Astrocyte (in vitro differentiated cells and primary cell): ENCODE measurements at places on chromosomes 5 and 9. TPM values are rescaled to one million over a fixed set of nuclear protein-coding genes. Genes with fewer than 3 reads are reported as not detected.
A peak's percentile ranks its signal among the peaks of the same experiment; 100 is the strongest.

FGD3 gene
- 0.09 TPM in 1 of 2 replicates, not detected in the other for total RNA-seq

DENND1A gene
- 12.7 and 13.1 TPM in 2 replicates for total RNA-seq

IL3 gene
- total RNA-seq = not detected in 2 replicates

IFNA21 gene
- not detected in 2 replicates for total RNA-seq

PCDHGA11 gene
- 5.3 and 5.8 TPM in 2 replicates for total RNA-seq

SREK1IP1 gene
- 26.2 and 27.3 TPM in 2 replicates for total RNA-seq

DAB2 gene
- 76.8 and 84.5 TPM in 2 replicates for total RNA-seq

GRCh38 chr9:88477300-88477751 is 57.7 kb upstream of the NXNL2 start:
- H3K4me3 ChIP-seq = peak overlapping the region; percentile 4
- H3K4me1 ChIP-seq = peaks cover 37% of the 10 kb centered on the region
- no peaks in the 10 kb centered on the region for H3K27me3 ChIP-seq
- peak overlapping the region; percentile 94 for H3K27ac ChIP-seq
- H3K36me3 ChIP-seq = no peaks in the 10 kb centered on the region

DNA sequence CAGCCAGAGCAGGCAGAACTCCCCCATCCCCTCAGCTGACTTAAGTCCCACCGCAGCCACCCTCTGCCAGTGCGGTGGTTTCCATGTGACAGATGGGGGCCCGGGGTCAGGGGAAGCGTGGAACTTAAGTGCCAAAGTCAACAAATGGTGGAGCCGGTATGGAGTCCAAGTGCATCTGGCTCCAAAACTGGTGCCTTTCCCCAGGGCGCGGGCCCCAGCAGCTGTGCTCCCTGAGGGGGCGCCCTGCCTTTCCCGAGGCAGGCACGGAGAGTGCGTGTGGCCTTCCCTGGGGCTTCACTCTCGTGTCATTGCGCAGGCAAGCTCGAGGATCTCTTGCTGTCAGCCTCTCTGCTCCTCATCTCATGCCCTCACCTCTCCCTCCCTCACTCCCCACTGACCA is 33.8 kb downstream of the SLC46A2 start:
- DNase-seq = no peak
- no peaks in the 10 kb centered on the region for H3K36me3 ChIP-seq
- no peaks in the 10 kb centered on the region for H3K27me3 ChIP-seq

GRCh38 chr5:60842871-60843385 is 1.1 kb downstream of the ELOVL7 start:
- no peak for DNase-seq
- no peak overlapping the region for H3K27ac ChIP-seq
- H3K4me3 ChIP-seq = peak overlapping the region; percentile 61
- peaks cover 10% of the 10 kb centered on the region for H3K4me1 ChIP-seq
- no peaks in the 10 kb centered on the region for H3K36me3 ChIP-seq
- peaks cover 35% of the 10 kb centered on the region for H3K27me3 ChIP-seq

DNA sequence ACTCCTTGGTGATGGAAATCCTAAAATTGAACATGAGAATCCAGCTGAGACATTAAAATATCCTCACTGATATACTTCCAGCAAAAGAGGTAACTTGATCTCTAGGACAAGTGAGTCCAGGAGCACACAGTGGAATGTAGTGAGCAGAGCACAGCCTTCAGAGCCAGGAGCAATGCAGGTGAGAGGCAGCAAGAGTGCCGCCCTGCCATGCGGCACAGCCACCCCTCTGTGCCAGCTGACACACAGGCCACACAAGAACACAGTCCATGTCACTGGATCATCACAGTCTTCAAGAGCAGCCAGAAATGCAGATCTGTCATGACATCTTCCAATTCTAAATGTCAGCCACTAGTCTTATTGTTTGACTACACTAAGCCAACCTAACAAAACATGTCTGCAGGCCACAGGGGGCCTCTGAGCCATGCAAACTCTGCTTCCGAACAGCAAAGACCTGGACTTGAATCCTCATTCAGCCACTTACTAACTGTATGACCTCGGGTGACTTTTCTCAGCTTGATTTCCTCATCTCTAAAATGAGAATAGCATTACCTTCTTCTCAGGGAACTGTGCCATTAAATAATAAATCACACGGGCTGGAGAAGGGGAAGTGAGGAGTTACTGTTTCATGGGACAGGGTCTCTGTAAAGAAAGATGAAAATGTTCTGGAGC is 47.0 kb downstream of the CCDC125 start:
- peaks cover 10% of the 10 kb centered on the region for H3K36me3 ChIP-seq
- H3K4me3 ChIP-seq = no peak overlapping the region
- no peaks in the 10 kb centered on the region for H3K4me1 ChIP-seq
- no peak for DNase-seq

- H3K4me1 ChIP-seq = no peaks in the 10 kb centered on the region
- H3K27me3 ChIP-seq = no peaks in the 10 kb centered on the region
- DNase-seq = no peak
- no peaks in the 10 kb centered on the region for H3K36me3 ChIP-seq
- H3K4me3 ChIP-seq = no peak overlapping the region
Measured at GRCh38 chr5:172086194-172086975, 79.9 kb upstream of the FBXW11 start.

DNA sequence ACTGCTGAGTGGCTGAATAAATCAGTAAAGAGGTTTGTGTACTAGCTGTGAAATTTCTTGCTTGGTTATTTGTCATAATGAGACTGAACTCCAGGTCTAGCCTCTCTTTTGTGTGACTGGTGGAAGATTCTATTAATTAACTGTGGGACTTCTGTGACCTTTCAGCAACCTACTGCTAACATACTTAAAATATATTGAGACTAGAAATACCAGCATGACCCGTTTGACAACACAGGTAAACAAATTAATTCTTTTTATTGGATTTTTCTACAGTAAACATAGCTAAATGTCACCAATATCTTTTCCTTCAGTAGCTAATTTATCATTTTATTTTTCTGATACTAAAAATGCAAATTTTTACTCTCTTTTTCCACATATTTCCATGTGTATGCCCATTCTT is 390.4 kb upstream of the KCNN2 start:
- DNase-seq = no peak
- H3K4me1 ChIP-seq = no peaks in the 10 kb centered on the region
- H3K36me3 ChIP-seq = no peaks in the 10 kb centered on the region
- no peaks in the 10 kb centered on the region for H3K27me3 ChIP-seq

- DNase-seq = peak; percentile 43
- H3K4me1 ChIP-seq = peaks cover 16% of the 10 kb centered on the region
- no peak overlapping the region for H3K4me3 ChIP-seq
- peak overlapping the region; percentile 69 for H3K27ac ChIP-seq
- H3K36me3 ChIP-seq = no peaks in the 10 kb centered on the region
- no peaks in the 10 kb centered on the region for H3K27me3 ChIP-seq
Measured at GRCh38 chr9:119005162-119005561, 364.1 kb downstream of the BRINP1 start.

DNA sequence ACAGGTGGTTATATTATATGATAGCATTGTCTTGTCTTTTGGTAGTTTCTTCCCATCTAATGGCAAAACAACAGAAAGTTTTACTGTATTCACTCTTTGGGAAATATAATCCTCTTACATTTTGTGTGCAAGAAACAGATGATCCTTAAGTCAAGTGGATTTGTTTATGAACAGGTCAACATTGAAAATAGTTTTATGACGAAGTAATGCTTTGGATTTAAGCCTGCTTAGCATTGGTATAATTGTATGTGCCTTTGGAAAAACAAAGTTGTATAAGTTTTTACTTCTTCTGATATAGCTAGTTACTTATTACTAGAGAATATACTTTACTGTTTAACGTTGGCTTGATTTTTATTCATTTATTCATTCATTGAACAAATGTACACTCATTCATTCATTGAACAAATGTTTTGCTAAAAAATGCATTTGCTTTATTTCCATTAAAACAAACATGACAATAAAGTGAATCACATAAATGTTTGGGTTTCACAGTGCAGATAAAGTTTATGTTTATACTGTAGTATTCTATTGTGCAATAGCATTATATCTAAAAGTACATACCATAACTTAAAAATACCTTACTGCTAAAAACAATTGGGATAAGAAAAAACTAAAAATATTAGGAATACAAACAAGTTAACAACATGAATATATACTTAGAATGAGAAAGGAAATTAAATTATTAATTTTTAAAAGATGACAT is 12.3 kb downstream of the SGCD start:
- H3K4me3 ChIP-seq = no peak overlapping the region
- no peak for DNase-seq
- no peaks in the 10 kb centered on the region for H3K27me3 ChIP-seq
- H3K27ac ChIP-seq = no peak overlapping the region

GRCh38 chr9:69759021-69759420 is 790 bp downstream of the PTAR1 start:
- H3K4me3 ChIP-seq = peak overlapping the region; percentile 79
- peaks cover 15% of the 10 kb centered on the region for H3K4me1 ChIP-seq
- no peaks in the 10 kb centered on the region for H3K27me3 ChIP-seq
- peak; percentile 12 for DNase-seq
- H3K36me3 ChIP-seq = no peaks in the 10 kb centered on the region
- H3K27ac ChIP-seq = peak overlapping the region; percentile 89

DNA sequence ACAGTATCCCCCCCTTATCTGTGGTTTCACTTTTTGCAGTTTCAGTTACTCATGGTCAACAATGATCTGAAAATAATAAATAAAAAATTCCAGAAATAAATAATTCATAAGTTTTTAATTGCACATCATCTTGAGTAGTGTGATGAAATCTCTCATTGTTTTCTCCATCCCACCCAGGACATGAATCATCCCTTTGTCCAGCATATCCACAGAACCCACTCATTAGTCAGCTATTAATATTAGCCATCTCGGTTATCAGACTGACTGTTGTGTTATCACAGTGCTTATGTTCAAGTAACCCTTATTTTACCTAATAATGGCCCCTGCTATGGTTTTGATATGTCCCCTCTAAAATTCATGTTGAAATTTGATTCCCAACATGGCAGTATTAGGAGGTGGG is 40.7 kb downstream of the FAM114A2 start:
- H3K4me3 ChIP-seq = no peak overlapping the region
- no peaks in the 10 kb centered on the region for H3K4me1 ChIP-seq
- no peak for DNase-seq
- no peaks in the 10 kb centered on the region for H3K27me3 ChIP-seq
- H3K36me3 ChIP-seq = peaks cover 4% of the 10 kb centered on the region
- H3K27ac ChIP-seq = no peak overlapping the region

DNA sequence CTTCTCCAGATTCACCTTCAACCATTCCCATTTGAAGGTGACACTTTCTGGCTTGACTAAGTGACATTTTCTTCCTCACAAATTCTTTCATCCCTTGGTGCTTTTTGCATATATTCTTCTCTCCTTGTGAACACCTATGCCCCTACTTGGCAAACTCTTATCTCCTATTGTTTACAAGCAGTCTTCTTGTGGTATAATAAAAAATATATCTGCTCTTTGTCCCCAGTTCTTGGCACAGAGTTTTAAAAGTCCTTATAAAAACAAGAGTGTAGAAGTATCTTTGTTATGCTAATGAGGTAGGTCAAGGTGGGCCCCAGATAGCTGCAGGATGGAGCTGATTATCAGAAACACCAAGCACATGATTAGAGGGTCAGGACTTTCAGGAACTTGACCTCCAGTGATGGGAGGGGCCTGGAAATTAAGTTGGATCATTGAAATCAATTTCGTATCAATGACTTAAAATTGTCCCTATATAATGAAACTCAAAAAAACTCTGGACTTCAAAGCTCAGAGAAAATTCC is 38.0 kb downstream of the TMEM161B start:
- no peak overlapping the region for H3K4me3 ChIP-seq
- H3K27ac ChIP-seq = no peak overlapping the region
- H3K36me3 ChIP-seq = peaks cover 3% of the 10 kb centered on the region
- DNase-seq = no peak
- H3K4me1 ChIP-seq = no peaks in the 10 kb centered on the region

DNA sequence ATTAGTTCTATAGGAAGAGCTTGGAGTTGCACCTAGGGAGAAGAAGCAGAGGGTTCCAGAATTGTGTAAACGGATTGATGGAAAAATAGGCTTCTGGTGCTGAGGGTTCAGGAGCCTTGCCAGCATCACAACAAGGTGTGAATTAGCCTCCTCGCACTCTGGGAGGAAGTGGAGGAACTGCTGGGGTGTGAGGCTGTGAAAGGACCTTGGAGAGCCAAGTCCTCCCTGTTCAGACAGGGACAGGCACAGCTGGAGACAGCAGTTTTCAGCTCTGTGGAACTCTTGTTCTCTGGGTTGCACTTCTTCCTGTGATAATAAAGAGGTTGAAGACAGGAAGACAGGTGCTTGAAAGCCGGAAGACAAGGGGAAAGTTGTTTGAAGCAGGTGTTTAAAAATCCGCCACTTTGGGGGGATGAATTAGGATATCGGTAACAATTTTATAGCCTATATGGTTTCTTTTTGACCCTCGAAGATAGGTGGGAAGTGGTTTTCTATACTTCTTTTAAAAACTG is 22.6 kb downstream of the DAPK1 start:
- H3K27me3 ChIP-seq = no peaks in the 10 kb centered on the region
- H3K4me1 ChIP-seq = no peaks in the 10 kb centered on the region
- no peaks in the 10 kb centered on the region for H3K36me3 ChIP-seq
- no peak overlapping the region for H3K27ac ChIP-seq
- no peak for DNase-seq
- H3K4me3 ChIP-seq = no peak overlapping the region

GRCh38 chr9:21331676-21332402 is 3.4 kb downstream of the KLHL9 start:
- no peak for DNase-seq
- H3K27ac ChIP-seq = no peak overlapping the region
- H3K4me1 ChIP-seq = peaks cover 17% of the 10 kb centered on the region
- peaks cover 5% of the 10 kb centered on the region for H3K36me3 ChIP-seq
- H3K4me3 ChIP-seq = peak overlapping the region; percentile 27

DNA sequence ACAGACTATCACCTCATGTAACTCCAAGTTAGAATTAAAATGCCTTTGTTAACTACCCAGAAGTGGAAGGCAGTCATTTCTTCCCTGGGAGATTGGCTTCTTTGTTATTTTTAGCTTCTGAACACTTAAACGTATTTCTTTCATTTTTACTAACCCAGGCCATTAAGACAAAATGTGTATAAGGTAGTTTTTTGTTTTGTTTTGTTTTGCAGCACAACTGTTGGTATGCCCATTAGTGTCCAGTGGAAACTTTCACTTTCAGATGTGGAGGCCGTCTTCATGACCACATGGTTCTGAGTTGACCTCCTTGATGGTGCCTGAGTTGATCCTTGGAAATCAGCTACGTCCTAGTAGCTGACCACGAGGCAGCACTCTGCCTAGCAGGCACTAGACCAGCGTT is 264.6 kb upstream of the ZNF608 start:
- DNase-seq = no peak
- H3K27ac ChIP-seq = no peak overlapping the region
- H3K4me3 ChIP-seq = no peak overlapping the region
- no peaks in the 10 kb centered on the region for H3K27me3 ChIP-seq

GRCh38 chr9:22169243-22169642 is 160.1 kb upstream of the CDKN2B start:
- H3K36me3 ChIP-seq = no peaks in the 10 kb centered on the region
- H3K27me3 ChIP-seq = no peaks in the 10 kb centered on the region
- H3K4me3 ChIP-seq = no peak overlapping the region

DNA sequence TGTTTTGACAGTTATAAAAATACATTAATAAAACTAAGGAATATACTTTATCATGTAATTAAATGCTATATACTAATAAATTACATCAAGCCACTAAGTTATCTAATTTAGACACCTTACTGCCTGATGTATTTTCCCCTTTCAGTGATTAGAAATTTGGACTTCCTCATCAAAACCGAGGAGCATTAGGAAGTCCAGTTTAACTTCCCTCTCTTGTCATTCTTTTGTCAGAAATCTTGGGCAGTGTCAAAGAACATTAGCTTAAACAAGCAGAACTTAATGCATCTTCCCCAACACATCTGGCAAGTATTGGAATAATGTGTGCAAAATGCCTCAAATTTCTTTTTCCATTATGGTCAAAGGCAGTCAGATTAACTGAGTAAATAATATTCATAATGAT is 81.6 kb downstream of the PLPP1 start:
- H3K27ac ChIP-seq = no peak overlapping the region
- no peak for DNase-seq
- H3K36me3 ChIP-seq = no peaks in the 10 kb centered on the region

- DNase-seq = peak; percentile 57
- no peaks in the 10 kb centered on the region for H3K36me3 ChIP-seq
- H3K27ac ChIP-seq = no peak overlapping the region
- no peak overlapping the region for H3K4me3 ChIP-seq
Measured at GRCh38 chr5:100615362-100615761, 80.2 kb downstream of the FAM174A start.
